ENCODE measurements at places on chromosomes 7 and 10. TPM values are rescaled to one million over a fixed set of nuclear protein-coding genes. Genes with fewer than 3 reads are reported as not detected.

Gene GPR146
- total RNA-seq, result 13.7 TPM

Gene ALOX5
- total RNA-seq, result 2.7 TPM

Gene VWA2
- not detected for total RNA-seq

Gene IFRD1
- total RNA-seq, result 198 TPM

Gene RGS10
- 132 TPM for total RNA-seq

Gene MEIG1
- not detected for total RNA-seq

Gene PNLIPRP3
- not detected for total RNA-seq

- no peak overlapping the region for H3K27ac ChIP-seq
- H3K4me3 ChIP-seq, result no peak overlapping the region
- no peaks in the 10 kb centered on the region for H3K27me3 ChIP-seq
- no peaks in the 10 kb centered on the region for H3K4me1 ChIP-seq
- no peak for DNase-seq
These were observed 904.8 kb upstream of the POT1 start for GRCh38 chr7:125834421-125834820.

GRCh38 chr10:89301232-89301631 lies 614 bp upstream of the IFIT2 start:
- no peak for DNase-seq
- H3K36me3 ChIP-seq, result peaks cover 7% of the 10 kb centered on the region
- peak overlapping the region; percentile 78 for H3K27ac ChIP-seq
- H3K4me3 ChIP-seq, result peak overlapping the region; percentile 68

DNA sequence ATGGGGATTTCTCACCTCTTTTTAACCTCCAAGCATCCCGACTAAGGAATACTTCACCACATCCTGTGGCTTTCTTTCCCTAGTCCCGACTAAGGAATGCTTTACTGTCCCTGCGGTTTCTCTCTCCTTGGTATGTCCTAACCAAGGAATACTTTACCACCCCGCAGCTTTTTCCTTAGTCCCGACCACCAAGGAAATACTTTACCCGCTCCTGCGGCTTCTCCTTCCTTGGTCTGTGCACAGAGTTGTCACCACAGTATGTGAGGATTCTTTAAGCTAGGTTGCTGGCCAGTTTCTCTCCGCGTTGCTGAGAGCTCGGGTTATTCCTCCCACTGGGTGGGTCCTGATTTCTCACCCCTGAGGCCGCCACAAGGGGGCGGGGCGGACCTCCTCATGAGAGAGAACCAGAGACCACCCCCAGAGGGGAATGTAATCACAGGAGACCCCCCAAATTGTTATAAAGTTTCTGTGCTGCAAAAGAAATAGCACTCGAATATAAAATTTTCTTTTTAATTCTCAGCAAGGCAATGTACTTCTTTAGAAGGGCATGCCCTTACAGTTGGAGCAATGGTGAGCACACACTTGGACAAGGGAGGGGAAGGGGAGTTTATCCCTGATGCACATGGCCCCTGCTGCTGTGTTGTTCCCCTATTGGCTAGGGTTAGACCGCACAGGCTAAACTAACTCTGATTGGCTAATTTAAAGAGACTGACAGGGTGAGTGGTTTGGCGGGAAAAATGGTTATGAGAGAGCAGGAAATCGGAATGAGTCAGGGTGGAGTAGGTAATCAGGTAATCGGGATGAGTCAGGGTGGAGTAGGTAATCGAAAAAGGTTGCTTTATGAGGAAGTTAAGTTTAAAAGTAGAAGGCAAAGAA lies 12.8 kb downstream of the SUGCT start:
- H3K36me3 ChIP-seq, result no peaks in the 10 kb centered on the region
- H3K27me3 ChIP-seq, result no peaks in the 10 kb centered on the region
- DNase-seq, result no peak
- no peak overlapping the region for H3K27ac ChIP-seq
- H3K4me3 ChIP-seq, result no peak overlapping the region
- no peaks in the 10 kb centered on the region for H3K4me1 ChIP-seq

DNA sequence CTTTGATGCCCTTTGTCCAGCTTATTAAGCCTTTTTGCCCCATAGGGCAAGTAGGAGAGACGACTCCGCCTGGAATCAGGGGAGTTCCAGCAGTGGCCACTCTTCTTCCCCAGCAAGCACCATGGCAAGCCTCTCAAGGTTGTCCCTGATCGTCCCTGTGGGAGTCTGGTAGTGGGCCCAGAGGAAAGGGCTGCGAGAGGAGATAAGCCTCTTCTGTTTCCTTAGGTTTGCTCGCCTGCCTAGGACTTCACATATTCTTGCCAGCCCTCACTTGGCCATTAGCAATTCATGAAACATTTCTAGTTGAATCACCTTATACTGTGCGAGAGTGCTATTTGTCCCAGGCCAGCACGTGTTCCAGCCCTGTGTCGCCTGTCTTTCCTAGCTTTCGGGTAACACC lies 47.8 kb upstream of the CPN1 start:
- peaks cover 5% of the 10 kb centered on the region for H3K27me3 ChIP-seq
- no peaks in the 10 kb centered on the region for H3K4me1 ChIP-seq
- no peak overlapping the region for H3K27ac ChIP-seq
- no peak for DNase-seq
- no peak overlapping the region for H3K4me3 ChIP-seq

- no peak overlapping the region for H3K27ac ChIP-seq
- H3K4me3 ChIP-seq, result no peak overlapping the region
- no peaks in the 10 kb centered on the region for H3K4me1 ChIP-seq
- peak; percentile 40 for DNase-seq
- no peaks in the 10 kb centered on the region for H3K36me3 ChIP-seq
These were observed 15.6 kb downstream of the FAM107B start for GRCh38 chr10:14758994-14759664.

DNA sequence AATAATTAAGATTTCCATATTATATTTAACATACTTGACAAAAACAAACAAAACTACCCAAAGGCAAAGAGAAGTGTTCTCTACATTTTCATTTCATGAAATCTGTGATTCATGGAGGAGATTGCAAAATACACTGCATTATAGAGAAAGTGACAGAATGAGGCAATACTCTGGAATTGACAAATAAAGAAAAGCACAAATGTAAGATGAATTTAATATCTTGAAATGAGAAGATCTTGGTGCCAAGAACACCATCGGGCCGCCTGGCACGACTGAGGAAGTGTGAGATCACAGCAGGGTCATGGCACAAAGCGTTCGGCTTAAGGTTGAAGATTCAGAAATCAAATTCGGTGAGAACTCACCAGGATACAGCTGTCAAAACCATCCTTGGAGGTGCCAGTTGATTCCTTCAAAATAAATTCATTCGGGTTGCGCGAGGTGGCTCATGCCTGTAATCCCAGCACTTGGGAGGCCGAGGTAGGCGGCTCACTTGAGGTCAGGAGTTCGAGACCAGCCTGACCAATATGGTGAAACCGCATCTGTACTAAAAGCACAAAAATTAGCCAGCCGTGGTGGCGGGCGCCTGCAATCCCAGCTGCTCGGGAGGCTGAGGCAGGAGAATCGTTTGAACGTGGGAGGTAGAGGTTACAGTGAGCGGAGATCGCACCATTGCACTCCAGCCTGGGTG lies 174.0 kb upstream of the PFKP start:
- H3K36me3 ChIP-seq, result no peaks in the 10 kb centered on the region
- H3K27ac ChIP-seq, result no peak overlapping the region
- no peak for DNase-seq
- H3K4me3 ChIP-seq, result no peak overlapping the region
- no peaks in the 10 kb centered on the region for H3K4me1 ChIP-seq

- DNase-seq, result no peak
- H3K4me3 ChIP-seq, result no peak overlapping the region
- no peaks in the 10 kb centered on the region for H3K36me3 ChIP-seq
- no peaks in the 10 kb centered on the region for H3K27me3 ChIP-seq
- H3K27ac ChIP-seq, result no peak overlapping the region
These were observed 44.9 kb downstream of the MCU start for GRCh38 chr10:72736828-72737220.

GRCh38 chr10:111990734-111991133 lies 192.8 kb downstream of the GPAM start:
- no peak overlapping the region for H3K27ac ChIP-seq
- no peak overlapping the region for H3K4me3 ChIP-seq
- no peaks in the 10 kb centered on the region for H3K4me1 ChIP-seq
- H3K27me3 ChIP-seq, result peaks cover 2% of the 10 kb centered on the region

- no peaks in the 10 kb centered on the region for H3K27me3 ChIP-seq
- H3K4me1 ChIP-seq, result no peaks in the 10 kb centered on the region
- no peaks in the 10 kb centered on the region for H3K36me3 ChIP-seq
- no peak overlapping the region for H3K4me3 ChIP-seq
- no peak overlapping the region for H3K27ac ChIP-seq
These were observed 209.0 kb downstream of the CACNA2D1 start for GRCh38 chr7:82234457-82235049.

All from CD4-positive, alpha-beta T cell (primary cell).